Activated CD4-positive, alpha-beta T cell treated with anti-CD3 and anti-CD28 coated beads, Interleukin-2, Interleukin-6, amounts not matched to agents 100 ng/mL and 50 ng/mL, durations not matched to agents 16 hours and 8 hours (primary cell): ENCODE measurements at places on chromosomes 16 and 17.

GRCh38 chr17:45376171-45377005 lies 56.3 kb downstream of the ARHGAP27 start:
- no peak for DNase-seq

GRCh38 chr17:76599694-76600460 lies 14.2 kb upstream of the ST6GALNAC2 start:
- DNase-seq: no peak

DNA sequence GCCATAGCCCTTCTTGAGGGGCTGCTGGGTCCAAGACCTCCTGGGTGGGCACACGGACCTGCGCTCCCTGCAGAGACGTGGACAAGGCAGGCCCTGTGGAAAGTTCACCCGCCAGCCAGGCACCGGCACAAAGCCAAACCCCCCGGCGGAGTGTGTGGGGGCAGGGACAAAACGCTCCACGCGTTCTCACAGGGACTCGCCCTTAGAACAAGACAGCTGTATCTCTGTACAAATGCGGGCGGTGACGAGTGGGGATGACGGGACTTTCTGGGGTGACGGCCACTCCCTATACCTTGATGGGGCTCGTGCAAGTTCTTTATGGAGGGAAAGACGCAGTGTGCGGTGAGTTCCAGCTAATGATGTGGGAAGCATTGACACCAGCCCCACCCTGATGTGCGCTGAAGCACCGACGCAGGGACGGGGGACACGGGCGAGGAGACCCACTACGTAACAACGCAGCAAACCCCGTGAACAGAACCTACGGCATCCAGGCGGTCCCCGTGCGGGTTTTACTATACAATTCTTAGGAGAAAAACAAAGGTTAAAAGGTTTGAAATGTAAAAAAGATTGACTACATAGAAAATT lies 49.4 kb downstream of the LMF1 start:
- no peak for DNase-seq

GRCh38 chr17:33874617-33875060 lies 380.4 kb upstream of the CCL2 start:
- no peak for DNase-seq

DNA sequence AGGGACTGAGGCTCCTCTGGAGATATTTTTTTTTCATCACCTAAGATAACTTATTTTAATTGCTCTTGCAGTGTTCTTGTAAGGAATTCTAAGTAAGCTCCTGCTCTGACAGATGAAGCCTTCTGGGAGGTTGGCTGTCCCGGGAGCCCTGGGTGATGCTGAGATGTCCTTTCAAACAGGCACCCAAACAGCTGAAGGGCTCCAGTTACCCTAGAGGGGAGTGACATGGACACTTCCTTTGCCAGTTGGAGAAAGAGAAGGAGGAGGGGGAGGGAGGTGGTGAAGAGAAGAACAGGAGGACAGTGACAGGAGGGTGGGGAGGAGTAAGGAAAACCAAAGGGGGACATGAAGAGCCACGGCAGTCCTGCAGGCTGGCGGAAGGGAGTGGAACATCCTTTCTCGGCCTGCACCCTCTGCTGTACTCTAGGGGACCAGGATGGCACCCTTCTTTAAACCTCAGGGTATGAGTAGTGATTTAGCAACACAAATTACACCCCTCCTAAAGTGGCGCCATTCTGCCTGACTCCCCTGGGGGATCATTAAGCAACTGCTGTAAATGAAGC lies 51.8 kb downstream of the MYH3 start:
- no peak for DNase-seq
